ENCODE measurements at places on chromosomes 3 and 15. TPM values are rescaled to one million over a fixed set of nuclear protein-coding genes. Genes with fewer than 3 reads are reported as not detected.

POLQ gene
- total RNA-seq, result 0.42 TPM

TM4SF18 gene
- total RNA-seq, result under 0.01 TPM

CAMK2N2 gene
- total RNA-seq, result not detected

PLSCR2 gene
- not detected for total RNA-seq

DGKG gene
- total RNA-seq, result 2.5 TPM

SNRPN gene
- 89.0 TPM for total RNA-seq

TAGLN3 gene
- not detected for total RNA-seq

BCL2A1 gene
- total RNA-seq, result 511 TPM

CHAC1 gene
- 0.52 TPM for total RNA-seq

GOLGA6D gene
- total RNA-seq, result not detected

THRB gene
- 0.94 TPM for total RNA-seq

CHRD gene
- 0.31 TPM for total RNA-seq

CCDC9B gene
- 0.63 TPM for total RNA-seq

GPR171 gene
- total RNA-seq, result 10.6 TPM

DNASE1L3 gene
- 1.6 TPM for total RNA-seq

TM4SF4 gene
- total RNA-seq, result not detected

SLC38A3 gene
- not detected for total RNA-seq

CD96 gene
- 117 TPM for total RNA-seq

EAF2 gene
- 13.4 TPM for total RNA-seq

GP5 gene
- 3.8 TPM for total RNA-seq

BSN gene
- total RNA-seq, result under 0.01 TPM

GOLGA8R gene
- 2.2 TPM for total RNA-seq

TMPRSS7 gene
- total RNA-seq, result not detected

KLHL40 gene
- not detected for total RNA-seq

FAM227B gene
- 4.5 TPM for total RNA-seq

PLOD2 gene
- 1.8 TPM for total RNA-seq

SLC7A14 gene
- under 0.01 TPM for total RNA-seq

SNX22 gene
- total RNA-seq, result 4.5 TPM

LEKR1 gene
- 9.4 TPM for total RNA-seq

LRRC58 gene
- 20.3 TPM for total RNA-seq

ANKRD63 gene
- total RNA-seq, result not detected

FEZF2 gene
- not detected for total RNA-seq

CLDN16 gene
- total RNA-seq, result 0.10 TPM

AMOTL2 gene
- total RNA-seq, result 0.10 TPM

SERPINI1 gene
- total RNA-seq, result 2.5 TPM

TRAK1 gene
- 26.3 TPM for total RNA-seq

CCR5 gene
- total RNA-seq, result 5.4 TPM

HIGD1A gene
- total RNA-seq, result 42.1 TPM

ITGA11 gene
- under 0.01 TPM for total RNA-seq

IL17RE gene
- total RNA-seq, result 0.10 TPM

CYP11A1 gene
- total RNA-seq, result 0.42 TPM

LRRK1 gene
- total RNA-seq, result 5.5 TPM

SMCO1 gene
- not detected for total RNA-seq

GPD1L gene
- total RNA-seq, result 16.8 TPM

POPDC2 gene
- 21.5 TPM for total RNA-seq

MNS1 gene
- not detected for total RNA-seq

GOLGA6B gene
- not detected for total RNA-seq

RETNLB gene
- not detected for total RNA-seq

All from mononuclear cell (primary cell).